ENCODE measurements at places on chromosomes 3 and 15.

DNA sequence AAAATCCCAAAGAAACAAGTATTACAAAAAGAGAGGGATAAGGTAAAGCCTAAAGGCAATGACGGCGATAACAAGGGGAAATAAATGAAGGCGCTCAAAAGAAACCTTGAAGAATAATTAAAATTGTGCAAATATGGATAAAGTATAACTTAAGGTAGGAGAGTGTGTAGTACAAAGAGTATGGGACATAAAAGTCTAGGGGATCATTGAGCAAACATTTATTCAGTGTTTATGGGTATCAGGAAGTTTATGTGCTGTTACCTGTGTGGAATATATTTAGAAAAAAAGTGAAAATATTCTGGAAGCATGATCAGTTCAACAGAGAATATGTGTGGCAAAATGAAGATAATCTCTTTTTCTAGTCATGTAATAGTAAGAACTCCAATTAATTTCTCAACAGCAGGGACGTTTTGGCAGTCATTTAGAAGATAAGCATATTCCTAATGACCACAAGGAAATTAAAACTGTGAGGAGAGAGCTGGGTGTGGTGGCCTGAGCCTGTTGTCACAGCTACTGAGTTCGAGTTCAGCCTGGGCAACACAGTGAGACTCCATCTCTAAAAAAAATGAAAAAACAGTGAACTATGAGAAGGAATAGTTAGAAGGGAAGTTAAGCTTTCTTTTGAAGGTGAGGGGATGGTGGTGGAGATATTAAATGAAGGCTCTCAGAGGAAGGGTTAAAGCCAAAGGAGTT, 27.4 kb downstream of the GOLM2 start:
- DNase-seq = no peak

DNA sequence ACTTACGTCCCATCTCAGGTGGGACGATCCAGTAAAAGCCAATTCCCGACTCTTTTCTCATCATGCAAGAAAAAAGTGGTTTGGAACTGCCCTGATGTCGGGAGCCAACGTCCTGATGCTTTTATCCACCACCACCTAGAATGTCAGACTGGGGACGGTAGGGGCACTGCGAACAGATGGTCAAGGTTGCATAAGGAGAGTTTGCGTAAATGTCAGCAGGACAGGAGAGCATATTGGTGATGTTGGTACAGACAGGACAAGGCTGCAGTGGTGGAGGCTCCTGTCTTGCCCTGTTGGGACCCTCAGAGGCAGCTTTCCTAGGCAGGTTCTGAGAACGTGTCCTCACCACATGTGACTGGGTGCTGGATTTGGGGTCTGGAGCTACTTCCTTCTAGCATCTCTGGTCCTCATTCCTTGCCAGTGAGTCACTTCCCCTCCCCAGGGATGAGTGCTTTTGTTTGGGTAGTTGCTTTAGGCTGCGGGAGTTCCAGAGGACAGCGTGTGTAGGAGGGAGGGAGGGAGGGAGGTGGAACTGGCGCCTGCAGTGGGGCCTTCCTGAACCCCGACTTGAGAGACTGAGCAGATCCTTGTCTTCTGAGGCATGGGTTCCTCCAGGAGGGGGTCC, 21.0 kb downstream of the THSD4 start:
- peak; percentile 33 for DNase-seq

DNA sequence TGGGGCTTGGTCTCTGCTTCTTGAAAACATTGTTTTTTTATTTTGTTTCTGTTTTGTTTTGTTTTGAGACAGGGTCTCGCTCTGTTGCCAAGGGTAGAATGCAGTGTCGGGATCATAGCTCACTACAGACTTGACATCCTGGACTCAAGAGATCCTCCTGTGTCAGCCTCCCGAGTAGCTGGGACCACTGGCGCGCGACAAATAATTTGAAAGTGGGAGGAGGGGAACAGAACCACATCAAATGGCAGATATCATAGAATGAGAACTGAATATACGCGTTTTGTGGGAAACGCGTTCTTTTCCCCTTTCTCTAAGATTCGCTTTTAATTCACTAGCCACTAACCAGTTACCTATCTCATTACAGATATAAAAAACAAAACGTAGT, 641 bp upstream of the VPS13C start:
- DNase-seq = no peak

GRCh38 chr3:49785565-49786356, 581 bp downstream of the IP6K1 start:
- DNase-seq = no peak

DNA sequence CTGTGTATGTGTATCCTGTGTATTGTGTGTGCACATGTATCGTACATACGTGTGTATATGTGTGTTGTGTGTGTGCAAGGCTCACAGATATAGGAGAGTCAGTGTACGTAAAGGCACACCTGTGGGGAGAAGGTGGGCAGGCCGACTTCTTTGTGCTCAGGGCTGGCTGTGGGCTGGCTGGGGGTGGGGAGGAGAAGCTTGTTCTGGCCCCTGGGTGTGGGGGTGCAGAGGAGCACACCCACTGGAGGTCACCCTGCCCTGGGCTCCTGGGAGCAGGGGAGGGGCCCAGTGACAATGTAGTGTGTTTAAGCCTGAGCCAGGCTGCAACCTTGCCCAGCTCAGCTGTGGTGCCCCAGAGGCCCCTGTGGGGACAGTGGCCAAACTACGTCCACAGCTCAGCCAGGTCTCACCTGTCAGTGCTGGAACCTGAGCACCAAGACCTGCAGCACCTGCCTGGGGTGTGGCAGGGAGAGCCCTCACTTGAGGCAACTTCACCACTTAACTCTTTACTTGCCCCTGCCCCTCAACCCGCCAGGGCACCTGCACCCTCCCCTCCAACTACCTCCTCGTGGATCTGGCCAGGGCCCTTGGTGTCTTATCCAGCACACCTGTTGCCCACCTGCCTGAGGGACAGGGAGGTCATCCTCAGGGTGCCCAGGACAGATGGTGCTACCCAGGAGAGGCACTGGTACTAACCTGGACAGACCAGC, 2.6 kb upstream of the HHATL start:
- no peak for DNase-seq

DNA sequence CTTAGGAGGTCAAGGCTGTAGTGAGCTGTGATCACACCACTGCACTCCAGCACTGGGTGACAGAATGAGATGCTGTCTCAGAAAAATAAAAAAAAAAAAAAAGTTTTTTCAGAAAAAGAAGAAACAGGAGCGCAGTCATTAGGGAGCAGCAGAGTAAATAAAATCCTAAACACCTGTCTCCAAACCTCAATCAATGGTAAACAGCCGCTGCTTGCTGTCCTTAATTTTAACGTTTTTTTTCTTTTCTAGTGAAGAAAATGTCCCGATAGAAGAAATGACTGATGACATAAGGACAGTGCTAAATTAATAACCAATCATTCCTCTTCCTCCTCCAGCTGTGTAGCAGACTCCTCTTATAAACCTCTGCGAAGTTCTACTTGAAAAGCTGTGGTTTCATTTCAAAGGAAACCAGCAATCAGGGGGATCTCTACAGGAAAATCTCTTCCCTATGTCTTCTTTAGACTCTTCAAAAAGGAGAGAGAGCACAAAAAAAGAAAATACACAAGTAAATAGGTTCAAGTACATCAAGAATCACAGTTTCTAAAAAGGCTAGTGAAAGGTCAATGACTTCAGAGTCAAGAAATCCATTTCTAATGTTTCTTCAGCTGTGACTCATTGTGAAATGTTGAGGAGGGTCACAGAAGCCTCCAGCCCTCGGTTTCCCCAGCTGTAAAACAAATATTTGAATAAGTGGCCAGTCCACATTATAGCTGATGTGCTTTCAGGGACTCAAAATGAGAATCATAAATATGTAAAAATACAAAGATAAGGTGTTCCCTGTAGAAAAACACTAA, 127.6 kb downstream of the TMCO5A start:
- no peak for DNase-seq

GRCh38 chr15:77487469-77487842, 66.8 kb downstream of the HMG20A start:
- no peak for DNase-seq

DNA sequence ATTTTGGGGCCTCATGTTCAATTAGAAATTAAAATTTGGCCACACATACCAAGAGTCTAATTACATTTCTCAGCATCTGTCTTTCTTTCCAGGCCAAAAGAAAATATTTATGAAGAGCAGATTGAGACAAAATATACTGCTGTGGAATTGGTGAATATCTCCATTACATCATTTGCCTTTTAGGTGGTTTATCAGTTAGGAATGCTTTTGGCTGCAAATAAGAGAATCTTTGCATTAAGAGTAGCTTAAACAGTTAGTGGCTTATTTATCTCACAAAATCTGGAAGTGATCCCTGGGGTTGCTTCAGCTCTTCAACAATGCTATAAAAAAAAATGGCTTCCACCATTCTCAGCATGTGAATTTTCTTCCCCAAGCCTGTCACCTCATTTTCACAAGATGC, 308.7 kb downstream of the MAGI1 start:
- no peak for DNase-seq

- no peak for DNase-seq
These were observed 98.5 kb upstream of the MME start for GRCh38 chr3:154981664-154982063.

- no peak for DNase-seq
These were observed 155.5 kb downstream of the OXSM start for GRCh38 chr3:25945366-25945765.

DNA sequence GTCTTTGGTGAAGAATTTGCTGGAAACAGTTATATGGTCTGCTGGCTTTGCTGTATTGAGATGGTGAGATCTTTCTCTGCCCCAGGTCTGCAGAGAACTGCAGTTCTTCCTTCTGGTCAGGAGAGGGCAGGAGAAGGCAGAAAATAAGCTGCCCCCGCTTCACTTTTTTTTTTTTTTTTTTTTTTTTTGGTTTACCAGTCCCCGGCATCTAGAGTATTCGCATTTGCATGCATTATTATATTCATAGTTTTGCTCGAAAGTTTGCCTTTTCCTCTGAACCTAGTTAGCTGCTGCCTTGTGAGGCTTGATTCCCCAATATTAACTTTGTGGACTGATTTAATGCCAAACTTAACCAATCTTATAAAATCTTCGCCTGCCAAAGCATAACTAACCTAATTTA, 10.6 kb upstream of the PARL start:
- DNase-seq = no peak

DNA sequence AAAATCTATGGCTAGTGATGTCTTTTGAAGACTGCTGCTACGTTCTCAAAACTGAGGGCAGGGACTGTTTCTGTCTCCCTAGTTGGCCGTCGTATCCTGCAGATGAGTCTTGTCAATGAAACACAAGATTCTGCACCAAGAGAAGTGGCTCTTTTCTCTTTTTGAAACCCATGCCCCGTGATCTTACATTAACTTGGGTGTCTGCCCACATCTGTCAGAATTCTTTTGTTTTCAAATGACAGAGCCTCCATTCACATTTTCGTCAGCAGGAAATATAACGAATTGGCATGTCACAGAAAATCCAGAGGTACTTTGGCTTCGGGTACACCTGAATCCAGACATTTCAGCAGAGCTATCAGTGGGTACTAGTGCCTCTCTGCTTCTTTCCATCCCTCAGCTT, 331.3 kb upstream of the PROK2 start:
- DNase-seq = no peak

GRCh38 chr3:160811237-160811548, 55.2 kb downstream of the PPM1L start:
- DNase-seq = no peak

DNA sequence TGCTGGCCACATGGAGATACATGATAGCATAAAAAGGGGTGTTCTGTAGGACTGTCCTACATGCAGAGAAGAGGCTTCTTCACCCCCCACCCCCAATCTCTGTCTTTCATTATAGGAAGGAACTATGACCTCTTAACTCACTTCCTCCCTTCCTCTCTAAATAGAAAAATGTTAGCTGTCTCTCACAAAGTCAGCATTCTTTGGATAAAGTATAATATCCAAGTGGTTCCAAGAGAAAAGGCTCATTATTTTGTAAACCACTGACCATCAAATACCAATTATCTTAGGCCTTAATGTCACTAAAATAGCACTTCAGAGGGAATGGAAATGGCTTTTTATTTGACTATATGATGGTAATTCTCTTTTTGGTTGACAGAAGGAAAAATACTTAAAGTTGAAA, 95.3 kb upstream of the SLC2A2 start:
- DNase-seq = no peak

- DNase-seq = no peak
These were observed 129.4 kb upstream of the CNTN4 start for GRCh38 chr3:1969281-1969680.

GRCh38 chr3:11245827-11246662, 26.2 kb upstream of the ATG7 start:
- DNase-seq = no peak

DNA sequence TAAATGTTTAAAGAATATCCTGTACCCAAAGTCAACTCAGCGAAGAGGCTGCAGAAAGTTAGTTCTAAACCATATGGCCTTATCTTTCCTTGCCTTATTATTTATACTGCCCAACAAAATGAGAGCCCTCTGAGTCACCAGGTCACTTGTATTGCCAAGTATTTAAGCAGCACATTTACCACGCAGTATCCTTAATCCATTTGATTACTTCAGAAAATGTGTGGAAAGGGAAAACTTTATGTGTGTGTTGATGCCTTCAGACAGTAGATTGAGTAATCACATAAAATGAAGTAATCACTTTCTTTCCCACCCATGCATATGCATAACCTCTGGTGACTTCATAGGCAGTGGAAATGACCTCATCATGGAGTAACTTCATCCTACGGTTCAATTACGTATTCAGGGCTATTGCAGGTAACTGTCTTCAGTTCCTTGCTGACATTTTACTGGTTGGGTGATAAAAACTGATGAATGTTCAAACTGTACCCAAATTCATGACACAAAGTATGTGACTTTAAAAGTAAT, 7.5 kb upstream of the CADPS start:
- no peak for DNase-seq

DNA sequence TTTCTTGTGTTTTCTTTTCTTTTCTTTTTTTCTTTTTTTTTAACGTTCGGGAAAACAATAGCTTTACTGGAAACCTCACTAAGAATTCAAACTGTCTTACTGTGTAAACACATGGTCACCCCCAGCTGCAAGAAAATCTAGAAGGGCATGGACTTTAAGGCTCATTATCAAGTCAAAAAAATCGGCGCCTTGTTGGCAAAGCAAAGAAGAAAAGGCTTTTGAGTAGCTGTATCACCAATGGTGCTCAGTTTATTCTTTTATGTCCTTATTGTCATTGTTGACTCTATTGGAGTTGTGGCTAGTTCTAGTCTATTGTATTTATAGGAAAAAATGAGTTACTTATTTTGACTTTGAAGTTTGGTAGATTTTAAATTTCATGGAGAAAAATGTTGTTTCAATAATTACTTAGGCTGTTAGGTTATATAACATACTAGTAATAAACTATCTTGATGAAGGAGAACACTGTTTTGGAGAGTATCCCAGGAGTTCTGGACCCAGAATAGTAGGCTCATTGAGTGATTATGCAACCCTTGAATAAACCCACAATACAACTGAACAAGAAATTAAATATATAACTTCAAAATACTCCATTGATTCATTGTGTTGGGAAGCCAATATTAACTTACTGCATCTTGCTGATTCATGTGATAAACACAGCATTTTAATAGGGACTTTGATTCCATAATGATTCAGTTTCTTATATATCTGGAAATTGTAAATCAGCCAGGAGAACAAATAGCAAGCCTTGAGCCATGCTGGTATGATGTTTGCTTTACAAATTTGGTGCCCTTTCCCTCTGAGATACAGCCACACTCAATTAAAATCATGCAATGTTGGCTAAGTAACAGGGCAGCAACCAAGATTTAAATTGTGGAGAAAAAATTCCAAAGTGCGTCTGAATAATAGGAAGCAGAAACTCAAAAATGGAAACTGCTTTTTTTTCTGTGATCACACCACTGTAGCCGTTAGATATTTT, 27.8 kb upstream of the GOLIM4 start:
- no peak for DNase-seq

Data from WERI-Rb-1 (cell line).